ENCODE measurements at places on chromosomes 12 and 14. TPM values are rescaled to one million over a fixed set of nuclear protein-coding genes. Genes with fewer than 3 reads are reported as not detected.

The EXOC3L4 gene
- not detected for polyA plus RNA-seq

The CLEC14A gene
- polyA plus RNA-seq = not detected

The PDE3A gene
- polyA plus RNA-seq = 0.94 TPM

The ACVRL1 gene
- not detected for polyA plus RNA-seq

The APOLD1 gene
- polyA plus RNA-seq = 0.38 TPM

The AHNAK2 gene
- polyA plus RNA-seq = 0.82 TPM

The ADAM21 gene
- polyA plus RNA-seq = 0.58 TPM

The KRT83 gene
- not detected for polyA plus RNA-seq

The PTGER2 gene
- polyA plus RNA-seq = not detected

The CMKLR1 gene
- polyA plus RNA-seq = 0.06 TPM

The PPP1R36 gene
- polyA plus RNA-seq = not detected

The PMEL gene
- polyA plus RNA-seq = not detected

Data from neural cell (in vitro differentiated cells).